Activated CD8-positive, alpha-beta memory T cell treated with anti-CD3 and anti-CD28 coated beads for 1 hour (primary cell): ENCODE measurements at places on chromosomes 5 and 9.

GRCh38 chr5:135737701-135738563, 96.5 kb upstream of the SLC25A48 start:
- no peak for DNase-seq

- no peak for DNase-seq
Measured at GRCh38 chr5:32290922-32291321, 21.8 kb downstream of the MTMR12 start.

DNA sequence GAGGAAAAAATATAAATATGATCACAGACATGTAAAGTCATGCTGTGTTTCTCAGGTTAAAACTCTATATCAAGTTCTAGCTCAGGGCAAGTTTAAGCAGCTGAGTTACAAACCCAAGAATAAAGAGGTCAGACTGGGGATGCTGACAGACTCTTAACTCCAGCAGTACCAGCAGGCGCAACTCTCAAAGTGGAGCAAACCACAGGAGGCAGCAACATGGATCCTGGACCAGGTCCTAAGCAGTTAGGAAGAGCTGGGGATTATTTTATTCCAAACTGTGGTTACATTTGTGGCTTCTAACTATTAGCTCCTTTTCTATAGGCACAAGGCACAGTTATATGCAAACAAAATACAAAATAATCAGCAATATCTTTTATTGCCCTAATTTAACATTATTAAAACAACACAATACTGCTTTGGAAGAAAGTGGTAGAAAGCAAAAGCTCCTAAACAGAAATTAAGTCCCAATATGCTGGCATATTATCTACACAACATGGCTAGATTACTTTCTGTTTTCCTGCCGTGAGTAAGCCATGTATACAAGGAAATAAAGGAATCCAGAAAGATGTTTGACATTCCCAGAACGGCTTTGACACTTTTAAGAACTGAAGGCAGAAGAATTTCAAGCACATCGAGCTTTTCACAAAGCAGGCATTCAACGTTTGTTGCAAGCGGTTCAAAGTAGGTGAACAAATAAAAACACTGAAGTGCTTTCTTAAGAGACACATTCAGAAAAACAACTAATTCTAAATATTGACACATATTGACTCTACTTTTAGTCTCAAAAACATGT, 378.8 kb upstream of the ZNF608 start:
- DNase-seq, result no peak

- no peak for DNase-seq
Measured at GRCh38 chr5:148970228-148970627, 92.6 kb downstream of the SH3TC2 start.
